RWPE2 (cell line): ENCODE measurements at places on chromosomes 3 and 15.

DNA sequence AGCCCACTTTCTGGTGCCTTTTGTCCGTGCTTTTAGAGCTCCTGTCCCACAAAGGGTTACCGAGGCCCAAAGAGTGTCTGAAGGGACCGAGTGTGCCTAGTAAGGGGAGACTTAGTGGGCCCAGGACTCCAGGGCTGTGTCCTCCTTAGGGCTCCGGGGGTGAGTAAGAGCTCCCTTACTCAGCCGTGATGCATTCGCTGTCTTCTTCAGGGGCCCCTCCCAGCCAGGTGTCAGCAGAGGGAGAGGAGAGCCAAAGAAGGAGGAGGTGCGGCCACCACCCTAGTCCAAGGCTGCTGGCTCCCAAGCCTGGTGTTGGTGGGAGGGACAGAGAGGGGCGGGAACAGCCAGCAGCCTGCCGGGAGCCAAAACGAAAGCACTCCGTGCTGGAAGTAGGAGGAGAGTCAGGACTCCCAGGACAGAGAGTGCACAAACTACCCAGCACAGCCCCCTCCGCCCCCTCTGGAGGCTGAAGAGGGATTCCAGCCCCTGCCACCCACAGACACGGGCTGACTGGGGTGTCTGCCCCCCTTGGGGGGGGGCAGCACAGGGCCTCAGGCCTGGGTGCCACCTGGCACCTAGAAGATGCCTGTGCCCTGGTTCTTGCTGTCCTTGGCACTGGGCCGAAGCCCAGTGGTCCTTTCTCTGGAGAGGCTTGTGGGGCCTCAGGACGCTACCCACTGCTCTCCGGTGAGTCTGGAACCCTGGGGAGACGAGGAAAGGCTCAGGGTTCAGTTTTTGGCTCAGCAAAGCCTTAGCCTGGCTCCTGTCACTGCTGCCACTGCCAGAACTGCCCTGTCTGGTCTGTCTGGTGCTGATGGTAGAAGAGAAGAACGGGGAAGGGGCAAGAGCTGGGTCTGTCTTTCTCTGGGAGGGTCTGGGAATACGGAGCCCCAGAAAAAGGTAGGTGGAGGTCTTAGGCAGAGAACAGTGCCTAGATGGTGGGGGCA lies at the start of gene IL17RC:
TSS of gene IL17RC (plus strand) at position 365 of the 947 bp plus-strand sequence. CDS start at position 583, 218 bp downstream.
- DNase-seq: peak; percentile 97

DNA sequence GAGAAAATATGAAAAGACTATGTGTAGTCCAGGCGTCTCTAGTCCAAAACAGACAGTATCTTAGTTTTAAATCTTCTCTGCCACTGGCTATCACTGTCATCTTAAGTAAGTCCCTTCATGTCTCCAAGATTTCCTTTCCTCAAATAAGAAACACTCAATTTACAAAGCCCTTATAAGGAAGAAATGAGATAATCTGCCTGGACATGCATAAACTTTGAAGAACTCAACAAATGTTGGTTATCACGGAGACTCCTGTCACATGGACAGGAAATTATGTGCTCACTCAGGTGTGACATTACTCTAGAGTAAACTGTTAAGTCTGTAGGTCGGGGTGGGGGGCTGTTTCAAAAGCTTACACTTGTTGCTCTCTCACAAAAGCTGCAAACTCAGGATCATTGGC lies 91.9 kb downstream of the IMPG2 start:
- no peak for DNase-seq

- DNase-seq: no peak
These were observed 236.0 kb downstream of the EDEM1 start for GRCh38 chr3:5423523-5423922.

GRCh38 chr3:71090207-71090606 lies 493.3 kb downstream of the FOXP1 start:
- no peak for DNase-seq

DNA sequence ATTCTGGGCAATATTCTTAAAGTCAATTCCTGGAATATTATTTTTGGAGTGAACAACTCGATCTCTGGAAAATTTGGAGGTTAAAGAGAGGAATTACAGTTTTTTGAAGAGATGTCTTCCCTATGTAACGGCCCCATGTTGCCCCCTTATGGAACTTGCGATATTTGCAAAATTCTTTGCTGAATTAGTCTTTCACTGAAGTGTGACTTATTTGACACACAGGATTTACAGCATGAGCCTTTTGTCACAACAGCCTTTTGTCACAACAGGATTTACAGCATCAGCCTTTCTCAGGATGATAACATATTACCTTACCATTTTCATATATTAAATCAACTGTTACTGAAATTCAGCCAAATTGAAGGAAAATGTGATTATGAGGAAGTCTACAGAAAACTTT lies 37.8 kb upstream of the SPTSSB start:
- DNase-seq: no peak

GRCh38 chr3:45056608-45057301 lies 30.7 kb downstream of the CLEC3B start:
- no peak for DNase-seq

- no peak for DNase-seq
These were observed 46.8 kb downstream of the PLS1 start for GRCh38 chr3:142642956-142643355.

DNA sequence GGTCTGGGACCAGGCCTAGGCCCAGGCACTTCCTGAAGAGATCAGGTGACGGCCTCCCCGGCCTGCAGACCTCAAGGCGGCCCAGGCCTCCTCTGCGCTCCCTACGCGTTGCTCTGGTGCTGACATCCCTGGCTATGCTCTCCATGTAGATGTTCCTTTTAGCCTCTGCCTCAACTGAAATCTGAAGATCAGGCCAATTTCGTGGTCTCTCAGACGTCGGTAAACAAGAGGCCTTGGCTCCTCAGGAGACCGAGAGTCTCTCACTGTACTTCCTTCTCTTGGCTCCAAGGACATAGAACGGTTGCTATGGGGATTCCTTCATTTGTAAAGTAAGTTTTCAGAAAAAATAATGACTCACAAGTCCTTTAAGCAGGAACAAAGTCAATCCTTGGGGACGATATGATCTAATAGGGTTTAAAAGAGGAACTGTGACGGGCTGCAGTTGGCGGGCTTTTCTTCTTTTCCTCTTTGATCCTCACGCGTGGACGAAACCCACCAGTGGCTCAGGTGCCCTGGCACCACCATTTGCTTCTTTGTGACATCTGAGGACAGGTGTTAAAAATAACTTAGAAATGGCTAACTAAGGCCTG lies 55.6 kb upstream of the CGNL1 start:
- DNase-seq: no peak

GRCh38 chr3:187946981-187947380 lies 201.7 kb upstream of the BCL6 start:
- DNase-seq: no peak

GRCh38 chr3:107285197-107285596 lies 92.0 kb upstream of the CCDC54 start:
- DNase-seq: no peak

DNA sequence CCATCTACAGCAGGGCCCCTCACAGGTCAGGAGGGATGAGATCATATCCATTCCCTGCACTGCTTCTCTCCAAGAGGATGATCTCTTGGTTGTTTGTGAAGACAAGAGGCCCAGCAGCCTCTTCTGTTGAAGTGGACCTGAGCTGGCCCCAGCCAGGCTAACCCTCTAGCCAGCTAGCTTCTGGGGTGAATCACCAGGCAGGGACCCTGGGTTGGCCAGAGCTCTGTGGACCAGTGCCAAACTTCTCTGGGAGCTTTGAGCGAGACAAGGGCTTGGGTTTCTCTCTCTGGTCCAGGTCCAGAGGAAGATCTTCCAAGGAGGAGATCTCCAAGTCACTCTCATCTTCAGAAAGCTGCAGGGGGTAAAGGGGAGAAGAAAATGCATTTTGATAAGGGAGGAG lies 52.7 kb downstream of the CLDN18 start:
- no peak for DNase-seq

DNA sequence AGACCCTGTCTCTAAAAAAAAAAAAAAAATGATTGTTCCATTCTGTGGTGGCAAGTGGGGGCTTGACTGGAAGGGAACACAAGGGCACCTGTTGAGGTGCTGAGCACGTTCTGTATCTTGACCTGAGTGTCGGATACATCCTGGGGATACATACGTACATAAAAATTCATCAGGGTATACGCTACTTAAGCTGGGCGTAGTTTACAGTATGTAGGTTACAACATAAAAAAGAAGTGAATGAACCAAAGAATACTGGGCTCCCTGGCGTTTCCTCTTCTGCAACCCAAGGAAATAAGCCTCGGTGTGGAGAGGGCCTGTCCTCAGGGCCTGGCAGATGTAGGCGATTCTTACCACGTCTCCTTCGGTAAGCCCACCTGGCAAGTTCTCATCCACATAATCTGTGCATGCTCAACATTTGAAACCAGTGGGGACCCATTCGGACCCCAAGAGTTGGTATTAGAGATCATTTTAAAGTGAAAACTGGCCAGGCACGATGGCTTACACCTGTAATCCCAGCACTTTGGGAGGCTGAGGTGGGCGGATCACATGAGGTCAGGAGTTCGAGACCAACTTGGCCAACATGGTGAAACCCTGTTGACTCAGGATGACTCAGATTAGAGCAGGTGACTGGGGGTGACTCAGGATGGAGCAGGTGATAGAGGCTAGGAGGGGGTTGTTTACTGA lies 5.1 kb upstream of the MUC20 start:
- DNase-seq: no peak

DNA sequence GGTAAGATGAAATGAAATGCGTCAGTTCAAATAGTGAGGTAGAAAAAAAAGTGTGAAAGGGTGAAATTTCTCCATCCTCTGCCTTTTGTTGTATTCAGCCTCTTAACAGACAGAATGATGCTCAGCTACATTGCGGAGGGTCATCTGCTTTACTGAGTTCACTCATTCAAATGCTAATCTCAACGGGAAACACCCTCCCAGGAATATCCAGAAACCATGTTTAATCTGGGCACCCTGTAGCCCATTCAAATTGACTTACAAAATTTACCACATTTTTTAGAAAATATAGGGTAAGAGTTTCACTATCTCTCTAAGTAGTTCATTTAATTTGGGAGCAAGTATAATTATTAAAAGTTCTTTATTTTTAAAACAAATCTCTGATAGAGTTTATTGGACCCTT lies 42.9 kb downstream of the C3orf38 start:
- no peak for DNase-seq

DNA sequence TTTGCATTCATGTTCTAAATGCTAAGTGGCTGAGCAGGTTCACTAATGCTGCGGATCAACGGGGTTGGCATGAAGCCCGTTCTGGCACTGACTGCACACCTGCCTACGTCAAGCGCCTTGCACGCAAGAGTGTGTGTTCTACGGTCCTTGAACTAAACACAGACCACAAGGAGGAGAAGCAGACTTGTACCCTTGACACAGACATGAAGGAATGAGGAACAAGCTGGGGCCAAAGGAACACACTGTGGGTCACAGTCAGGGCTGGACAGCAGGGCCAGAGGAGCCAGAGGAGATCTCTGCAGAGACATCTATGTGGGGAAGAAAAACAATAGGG lies 48.0 kb upstream of the LDHAL6B start:
- DNase-seq: peak; percentile 29

GRCh38 chr3:149152420-149152819 lies 23.0 kb downstream of the HPS3 start:
- DNase-seq: no peak

- no peak for DNase-seq
These were observed 62.9 kb downstream of the ZNF445 start for GRCh38 chr3:44414517-44415090.

GRCh38 chr3:172185907-172186306 lies 146.5 kb downstream of the FNDC3B start:
- DNase-seq: no peak

GRCh38 chr3:188700918-188701317 lies 470.9 kb upstream of the TPRG1 start:
- DNase-seq: no peak
